ENCODE measurements at places on chromosomes 6 and 20.

GRCh38 chr6:6152060-6152459 lies 145.3 kb upstream of the NRN1 start:
- DNase-seq, result no peak

DNA sequence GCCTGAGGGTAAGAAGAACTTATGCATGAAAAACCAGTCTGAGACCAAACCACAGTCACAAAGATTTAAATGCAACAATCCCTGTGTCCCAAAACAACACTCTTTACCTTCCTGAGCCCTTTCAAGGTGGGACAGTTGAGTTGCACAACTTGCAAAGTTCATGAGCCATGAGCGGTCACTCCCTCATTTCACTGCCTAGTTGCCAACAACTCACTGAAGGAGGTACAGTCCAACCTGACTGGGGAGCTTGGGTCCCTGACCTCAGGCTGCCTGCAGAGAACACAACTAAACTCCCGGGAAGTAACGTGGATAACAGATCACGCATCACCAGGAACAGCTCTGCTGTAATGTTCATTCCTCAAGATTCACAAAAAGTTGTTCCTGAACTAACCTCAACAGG lies 69.4 kb downstream of the MBOAT1 start:
- DNase-seq, result no peak

DNA sequence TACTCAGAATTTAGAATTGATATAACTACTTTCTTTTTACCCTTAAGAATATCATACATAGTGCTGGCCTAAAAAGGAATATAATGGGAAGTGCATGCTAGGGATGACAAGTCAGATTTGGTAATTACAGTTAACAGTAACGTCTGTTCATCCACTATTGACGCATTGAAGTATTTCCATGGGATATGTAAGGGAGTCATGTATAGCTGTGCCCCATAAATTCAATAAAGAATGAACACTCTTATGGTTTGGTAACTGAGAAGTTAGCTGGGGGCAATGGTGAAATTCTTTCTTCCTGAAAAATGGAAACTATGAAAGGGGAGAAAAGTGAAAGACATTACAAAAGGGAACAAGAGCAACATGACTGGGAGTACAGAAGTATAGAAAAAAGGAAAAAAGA lies 2.6 kb upstream of the COL19A1 start:
- no peak for DNase-seq

DNA sequence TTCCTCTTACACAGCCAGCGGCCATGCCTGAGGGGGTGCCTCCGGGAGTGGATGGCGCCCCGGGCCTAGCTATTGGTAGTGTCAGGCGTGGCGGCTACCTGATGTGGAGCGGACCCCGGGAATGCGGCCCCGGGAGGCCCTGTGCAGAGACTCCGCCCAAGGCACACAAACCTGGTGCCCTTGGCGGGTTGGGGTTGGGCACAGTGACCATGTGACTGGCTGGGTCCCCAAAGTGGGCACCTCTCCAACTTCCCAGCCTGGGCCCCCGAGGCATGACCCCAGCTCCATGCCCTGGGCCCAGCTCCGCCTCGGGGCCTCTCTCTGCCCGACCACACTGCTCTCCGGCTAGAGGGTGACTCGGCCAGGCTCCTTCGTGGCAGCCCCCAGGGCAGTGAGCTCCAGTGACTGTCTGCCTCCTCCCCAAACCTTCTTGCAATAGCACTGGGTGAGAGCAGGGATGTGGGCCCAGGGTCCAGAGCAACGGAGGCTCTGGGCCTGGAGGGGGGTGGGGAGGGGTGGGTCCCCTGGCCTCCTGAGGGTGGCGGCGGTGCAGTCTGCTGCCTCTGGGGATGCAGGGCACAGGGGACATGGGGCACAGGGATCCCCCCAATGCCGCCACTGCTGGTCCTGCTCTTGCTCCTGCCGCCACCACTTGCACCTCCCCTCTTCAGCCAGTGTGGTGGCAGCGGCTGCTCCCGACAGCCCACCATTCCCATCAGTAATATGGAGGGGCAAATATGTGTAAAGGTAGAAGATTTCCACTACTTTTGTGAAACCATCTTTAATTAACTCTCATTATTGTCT lies 942.9 kb upstream of the EPHA7 start:
- DNase-seq, result no peak

- no peak for DNase-seq
Observed at GRCh38 chr20:13340088-13340487, 119.0 kb downstream of the ISM1 start.

GRCh38 chr6:11854408-11855165 lies 76.0 kb upstream of the ADTRP start:
- DNase-seq, result no peak

GRCh38 chr20:6868861-6869260 lies 101.4 kb downstream of the BMP2 start:
- DNase-seq, result no peak

GRCh38 chr6:25296217-25296905 lies 17.2 kb downstream of the CARMIL1 start:
- DNase-seq, result no peak

DNA sequence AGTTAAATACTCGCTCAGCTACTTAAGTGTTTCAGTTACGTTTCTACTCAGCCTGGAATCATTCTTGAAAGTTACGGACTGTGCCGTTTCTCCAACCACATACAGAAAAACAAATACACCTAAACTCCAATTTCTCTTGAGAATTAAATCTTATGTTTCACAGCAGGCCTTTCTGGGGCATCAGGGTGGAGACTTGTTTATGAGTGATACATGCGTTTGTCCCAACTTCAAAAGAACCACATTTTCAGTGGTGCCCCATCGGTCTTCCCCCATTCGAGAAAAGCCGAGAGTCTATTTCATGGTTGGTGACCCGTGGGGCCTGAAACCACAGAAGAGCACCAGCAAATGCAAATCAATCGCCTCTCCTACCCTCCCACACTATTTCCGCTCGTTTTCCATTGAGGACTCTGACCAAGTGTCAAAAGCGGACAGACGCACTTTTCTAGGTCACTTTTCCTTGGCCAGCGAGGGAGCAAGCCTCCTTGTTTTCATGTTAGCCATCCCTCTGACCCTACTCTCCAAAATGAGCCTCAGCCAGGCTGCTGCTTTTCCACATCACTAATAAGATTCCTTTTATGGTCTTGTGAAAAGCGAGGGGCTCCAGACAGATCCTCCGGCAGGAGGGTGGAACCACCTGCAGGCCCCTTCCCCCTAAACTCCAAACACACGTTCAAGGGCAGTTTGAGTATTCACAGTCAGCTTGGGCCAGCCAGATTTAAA lies 3.1 kb downstream of the JAG1 start:
- DNase-seq, result no peak

- no peak for DNase-seq
Observed at GRCh38 chr6:28480253-28480932, 35.2 kb downstream of the GPX6 start.
